ENCODE measurements at places on chromosomes 3 and 15.

DNA sequence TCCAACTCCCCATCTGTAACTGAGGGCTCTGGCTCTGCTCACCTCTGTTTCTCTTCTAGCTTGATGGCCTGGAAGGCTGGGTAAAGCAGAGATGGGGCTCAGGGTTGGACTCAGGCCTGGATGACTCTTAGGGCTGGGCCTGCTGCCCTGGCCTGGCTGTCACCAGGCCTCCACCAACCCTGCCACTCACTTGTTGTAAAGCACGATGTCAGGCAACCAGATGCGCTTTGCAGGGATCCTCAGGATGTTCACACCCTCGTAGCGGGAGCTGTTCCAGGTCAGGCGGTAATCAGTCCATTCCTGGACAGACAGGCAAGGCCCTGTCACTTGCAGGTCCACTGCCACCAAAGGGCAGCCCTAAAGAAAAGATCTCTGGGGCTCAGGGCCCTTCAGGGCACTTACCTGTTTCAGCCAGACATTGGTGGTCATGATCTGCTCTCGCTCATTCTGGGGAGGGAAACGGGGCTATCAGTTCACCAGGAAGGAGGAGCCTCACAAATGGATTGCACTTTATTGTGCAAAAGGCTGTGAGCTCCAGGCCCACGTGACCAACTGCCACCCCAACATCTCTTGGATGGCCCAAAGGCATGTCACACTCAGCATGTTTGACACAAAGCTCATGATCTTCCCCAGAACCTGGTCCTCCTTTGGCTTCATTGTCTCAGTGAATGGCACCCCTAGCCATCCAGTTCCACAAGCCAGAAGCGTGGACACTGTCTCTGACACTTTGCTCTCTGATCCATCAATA lies 9.9 kb downstream of the CHRNB4 start:
- no peak for DNase-seq

- no peak for DNase-seq
Observed at GRCh38 chr3:155676252-155676981, 68.5 kb downstream of the PLCH1 start.

GRCh38 chr3:109369510-109369909 lies 32.2 kb upstream of the DPPA4 start:
- DNase-seq: no peak

GRCh38 chr3:98322101-98322500 lies 31.6 kb upstream of the OR5K4 start:
- DNase-seq: no peak

DNA sequence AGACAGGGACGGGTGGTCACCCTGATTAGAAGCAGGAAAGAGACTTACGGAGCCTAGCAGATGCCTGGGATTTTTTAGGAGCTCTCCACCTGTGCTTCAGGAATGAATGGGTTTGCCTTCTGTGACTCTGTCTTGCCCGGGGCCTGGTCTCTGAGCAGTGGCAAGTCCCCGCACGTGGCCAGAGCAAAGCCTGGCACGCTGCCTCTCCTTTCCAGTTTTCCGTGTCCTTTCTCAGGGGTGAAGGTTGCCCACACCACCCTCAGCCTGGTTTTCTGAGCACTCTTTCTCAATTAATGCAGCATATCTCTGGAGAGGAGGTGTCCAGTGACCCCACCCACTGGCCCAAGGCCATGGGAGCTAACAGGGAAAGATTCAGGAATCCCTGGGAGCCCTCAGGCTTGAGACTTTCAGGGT lies 14.5 kb upstream of the CHST14 start:
- no peak for DNase-seq

DNA sequence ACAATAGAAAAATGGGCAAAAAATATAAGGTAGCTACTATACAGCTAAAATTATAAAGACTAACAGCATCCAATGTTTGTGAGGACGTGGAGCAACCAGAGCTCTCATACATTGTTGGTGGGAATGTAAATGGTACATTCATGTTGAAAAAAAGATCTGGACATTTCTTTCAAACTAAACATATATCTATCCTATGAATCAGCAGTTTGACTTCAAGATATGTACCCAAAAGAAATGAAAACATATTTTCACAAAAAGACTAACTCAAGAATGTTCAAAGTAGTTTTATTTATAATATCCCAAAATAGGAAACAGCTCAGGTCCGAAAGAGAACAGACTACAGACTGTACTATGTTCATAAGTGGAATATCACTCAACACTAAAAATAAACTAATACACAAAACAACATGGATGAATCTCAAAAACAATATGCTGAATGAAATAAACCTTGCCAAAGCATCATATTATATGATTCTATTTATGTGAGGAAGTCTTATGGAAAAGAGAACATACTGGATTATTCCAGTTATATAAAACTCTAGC lies 8.8 kb upstream of the TTBK2 start:
- DNase-seq: no peak

GRCh38 chr3:136343873-136344555 lies 93.9 kb downstream of the PCCB start:
- no peak for DNase-seq

DNA sequence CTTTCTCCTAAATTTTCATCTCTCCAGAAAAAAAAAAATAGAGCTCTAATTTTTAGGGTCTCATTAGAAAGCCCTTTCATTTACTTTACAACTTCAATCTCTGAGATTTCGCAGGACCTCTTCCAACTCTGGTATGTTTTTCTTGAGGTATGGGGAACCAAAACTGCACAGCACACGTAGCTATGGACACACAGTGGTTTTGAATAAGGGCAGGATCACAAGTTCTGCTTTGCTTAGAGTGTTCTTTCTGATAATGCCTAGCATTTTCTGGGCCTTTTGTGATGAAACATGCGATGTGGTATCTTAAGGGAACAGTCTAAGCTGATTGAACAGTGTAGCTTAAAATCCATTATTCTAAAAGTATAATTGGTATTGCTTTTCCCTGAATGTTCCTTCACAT lies 25.3 kb downstream of the ZNF592 start:
- no peak for DNase-seq

- no peak for DNase-seq
Observed at GRCh38 chr3:12336099-12336498, 47.2 kb downstream of the PPARG start.

GRCh38 chr15:51075364-51075763 lies 19.3 kb downstream of the TNFAIP8L3 start:
- DNase-seq: no peak

- no peak for DNase-seq
Observed at GRCh38 chr3:122576174-122576940, 1.1 kb upstream of the PARP15 start.

- no peak for DNase-seq
Observed at GRCh38 chr3:43773273-43774094, 82.7 kb downstream of the ABHD5 start.

GRCh38 chr3:14921811-14922705 lies 25.3 kb upstream of the NR2C2 start:
- no peak for DNase-seq

- peak; percentile 47 for DNase-seq
Observed at GRCh38 chr3:172511783-172512762, 11.2 kb downstream of the TNFSF10 start.

GRCh38 chr3:181824961-181825360 lies 113.2 kb downstream of the SOX2 start:
- no peak for DNase-seq

DNA sequence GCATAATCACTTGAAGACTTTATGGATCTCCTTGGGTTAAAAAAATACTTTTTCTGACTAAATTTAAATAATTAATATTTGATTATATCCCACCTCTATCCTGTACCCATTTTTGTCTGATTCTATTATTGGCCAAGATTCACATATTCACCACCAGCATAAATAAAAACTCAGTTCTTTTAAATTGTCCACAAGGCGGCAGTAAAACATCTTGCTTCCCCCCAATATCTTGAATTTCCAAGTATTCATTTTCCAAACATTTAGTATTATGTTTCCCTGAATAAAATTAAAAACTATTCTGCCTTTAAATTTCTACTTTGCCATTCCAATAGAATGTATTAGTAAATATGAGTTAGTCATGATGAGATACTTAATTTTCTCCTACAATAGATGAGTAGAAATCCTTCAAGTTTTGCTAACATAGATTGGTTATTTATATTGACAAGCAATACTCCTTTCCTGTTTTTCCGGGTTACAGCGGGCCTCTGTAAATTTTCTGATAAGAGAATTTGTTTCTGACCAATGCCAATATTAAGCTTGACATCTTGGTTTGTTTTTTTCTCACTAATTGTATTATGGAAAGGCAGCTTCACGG lies 218.7 kb upstream of the MDFIC2 start:
- no peak for DNase-seq

GRCh38 chr15:76514282-76514681 lies 177.7 kb downstream of the ISL2 start:
- no peak for DNase-seq

- DNase-seq: no peak
Observed at GRCh38 chr3:77150028-77150427, 110.1 kb downstream of the ROBO2 start.

- no peak for DNase-seq
Observed at GRCh38 chr3:125052624-125053303, 3.0 kb downstream of the HEG1 start.

- DNase-seq: no peak
Observed at GRCh38 chr3:170490828-170491560, 72.3 kb downstream of the CLDN11 start.

GRCh38 chr3:57434041-57434440 lies 110.1 kb downstream of the DNAH12 start:
- no peak for DNase-seq

DNA sequence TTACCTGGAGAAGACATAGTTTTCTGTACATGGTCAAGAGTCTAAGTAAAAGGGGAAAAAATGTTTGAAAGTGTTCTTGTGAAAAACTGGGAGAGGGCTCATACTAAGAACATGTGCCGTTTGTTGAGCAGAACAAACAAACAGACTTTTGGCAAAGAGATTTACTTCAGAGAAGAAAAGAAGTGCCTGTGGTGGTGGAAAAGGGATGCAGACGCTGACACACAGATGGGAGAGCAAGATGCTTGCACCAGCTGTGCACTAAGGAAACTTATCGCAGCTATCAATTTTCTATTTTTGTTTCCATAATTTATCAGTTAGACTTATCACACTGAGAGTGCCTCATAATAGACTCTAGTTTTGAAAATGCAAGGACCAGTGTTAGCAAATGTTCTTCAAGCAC lies 259.6 kb upstream of the PDZRN3 start:
- no peak for DNase-seq

DNA sequence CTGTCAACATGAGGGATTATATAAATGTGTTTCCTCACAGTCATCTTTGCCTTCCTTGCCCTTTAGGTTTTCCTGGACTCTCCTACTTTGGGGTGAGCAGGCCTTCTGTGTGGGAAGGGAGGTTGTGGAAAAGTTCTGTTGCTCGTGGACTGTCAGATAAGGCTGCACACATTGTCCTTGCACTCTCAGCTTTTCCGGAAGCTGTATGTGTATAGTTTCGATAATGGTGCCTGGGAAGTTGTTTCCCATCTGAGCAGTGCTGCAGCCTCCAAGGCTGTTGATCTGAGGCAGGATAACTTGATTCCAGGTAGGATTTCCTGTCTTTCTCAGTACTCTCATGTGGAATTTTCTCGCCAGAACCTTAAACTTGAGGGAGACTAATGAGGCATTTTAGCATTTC lies 297.8 kb upstream of the AZI2 start:
- DNase-seq: no peak

DNA sequence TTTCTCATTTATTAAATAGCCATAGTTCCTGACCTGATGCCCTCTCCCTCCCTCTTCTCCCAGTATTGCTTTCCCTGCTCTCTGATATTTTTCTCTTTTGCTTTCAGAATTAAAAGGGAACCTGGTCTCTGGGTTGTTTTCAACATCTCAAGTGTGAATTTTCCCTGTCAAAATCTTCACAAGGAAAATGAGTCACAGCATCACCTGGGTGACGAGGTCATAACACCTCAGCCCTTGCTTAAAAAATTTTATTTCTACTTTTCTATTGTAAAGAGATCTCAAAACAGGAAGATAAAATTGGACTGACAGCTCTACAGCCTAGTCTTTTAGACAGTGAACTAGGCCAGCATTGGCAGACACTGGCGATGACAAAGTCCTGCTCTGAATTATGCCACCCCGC lies 40.1 kb downstream of the GAP43 start:
- DNase-seq: no peak

GRCh38 chr3:130395916-130396315 lies 50.4 kb downstream of the COL6A5 start:
- DNase-seq: no peak

- DNase-seq: no peak
Observed at GRCh38 chr15:34755419-34755773, 598 bp upstream of the GJD2 start.

- no peak for DNase-seq
Observed at GRCh38 chr3:105996781-105997180, 128.0 kb upstream of the CBLB start.

DNA sequence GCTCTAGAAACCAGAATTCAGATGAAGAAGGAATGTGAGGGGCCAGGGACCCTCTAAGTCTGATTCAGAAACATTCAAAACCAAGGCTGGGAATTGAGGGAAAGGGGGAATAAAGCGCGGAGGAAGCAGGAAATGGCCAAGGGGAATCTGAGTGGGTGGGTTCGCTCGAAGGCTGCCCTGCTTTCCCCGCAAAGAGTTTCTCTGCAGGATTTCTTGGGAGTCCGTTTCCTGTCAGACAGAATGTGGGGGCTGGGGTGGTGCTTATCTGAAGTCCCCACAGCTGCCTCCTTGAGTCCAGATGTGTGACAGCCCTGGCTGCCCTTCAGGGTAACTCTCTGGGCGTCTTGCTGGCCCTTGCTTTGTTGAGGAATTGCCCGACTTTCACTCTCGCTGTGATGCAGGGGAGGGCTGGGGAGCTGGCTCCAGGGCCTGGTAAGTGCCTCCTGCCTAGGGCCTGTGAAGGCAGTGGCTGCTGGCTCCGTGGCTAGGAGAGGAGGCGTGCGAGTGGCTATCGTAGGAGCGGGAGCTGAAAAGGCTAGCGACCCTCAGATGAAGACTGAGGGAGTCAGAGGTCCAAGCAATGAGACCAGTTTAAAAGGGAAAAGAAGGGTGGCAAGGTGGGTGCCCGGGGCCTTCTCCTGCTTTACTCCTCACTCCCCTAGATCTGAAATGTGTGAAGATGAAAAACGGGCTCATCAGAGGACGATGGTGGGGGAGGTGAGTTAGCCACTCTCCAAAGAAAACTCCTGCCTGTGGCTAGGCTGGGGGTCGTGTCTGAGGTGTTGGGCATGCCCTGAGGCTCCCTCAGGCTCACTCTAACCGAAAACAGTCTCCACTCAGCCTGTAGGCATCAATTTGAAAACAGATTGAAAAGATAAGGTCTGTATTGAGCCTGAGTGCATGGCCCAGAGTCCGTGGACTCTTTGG lies 143.9 kb upstream of the UMPS start:
- DNase-seq: no peak

Measured in activated T-helper 9 cell treated with anti-CD3 and anti-CD28 coated beads, Interleukin-2, amount 50 U/mL, for 16 hours (primary cell).